ENCODE measurements at places on chromosomes 7 and 10.

DNA sequence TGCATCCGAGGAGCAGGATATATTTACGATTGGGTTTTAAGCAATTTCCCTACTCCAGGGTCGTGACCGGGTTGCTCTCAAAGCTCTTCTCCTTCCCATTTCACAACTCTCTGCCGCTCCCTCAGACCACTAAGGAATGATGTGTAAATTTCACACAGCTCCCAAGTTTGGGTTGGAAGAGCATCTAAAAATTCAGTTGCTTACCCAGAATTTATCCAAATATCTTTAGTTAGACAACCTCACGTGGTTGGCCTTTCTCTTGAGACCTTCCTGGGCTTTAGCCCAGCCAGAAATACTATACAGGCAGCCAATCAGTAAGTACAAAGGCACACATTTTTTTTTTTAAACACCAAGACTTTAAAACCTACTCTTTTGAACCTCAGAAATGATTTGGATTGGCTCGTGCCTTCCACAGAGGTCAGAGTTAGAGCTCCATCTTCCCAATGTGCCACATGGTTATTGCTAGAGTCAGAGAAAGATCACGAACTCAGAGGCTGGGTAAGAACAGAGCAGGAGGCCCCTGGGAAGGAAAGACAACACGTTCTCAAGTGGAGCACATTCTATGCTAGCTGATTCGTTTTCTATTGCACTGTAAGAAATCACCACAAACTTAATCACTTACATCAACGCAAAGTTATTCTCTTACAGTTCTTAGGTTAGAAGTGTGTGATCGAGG is 335.4 kb upstream of the MGMT start:
- DNase-seq = no peak

- DNase-seq = no peak
These were observed 60.8 kb upstream of the BTRC start for GRCh38 chr10:101293007-101293723.

- DNase-seq = no peak
These were observed 8.0 kb downstream of the SEPHS1 start for GRCh38 chr10:13340068-13340467.

DNA sequence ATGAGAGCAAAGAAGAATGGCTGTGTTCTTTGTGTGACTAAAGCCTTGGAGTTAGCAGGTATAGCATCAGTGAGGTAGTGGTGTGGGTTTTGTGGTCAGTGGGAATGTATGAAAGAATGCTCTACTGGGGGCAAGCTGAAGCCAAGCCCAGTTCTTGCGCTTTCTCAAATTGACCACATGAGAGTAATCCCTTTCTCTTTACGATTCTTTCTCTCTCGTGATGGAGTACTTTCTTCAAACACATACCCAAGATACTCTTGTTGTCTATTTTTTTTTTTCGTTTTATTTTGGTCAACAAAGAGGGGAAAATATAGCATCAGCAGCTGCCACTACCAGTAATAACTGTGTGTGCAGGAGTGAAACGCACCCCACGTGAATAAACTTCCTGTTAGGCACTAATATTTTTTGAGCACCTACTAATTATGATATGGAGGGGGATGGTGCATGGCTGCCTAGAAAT is 8.4 kb upstream of the PANK1 start:
- DNase-seq = no peak

DNA sequence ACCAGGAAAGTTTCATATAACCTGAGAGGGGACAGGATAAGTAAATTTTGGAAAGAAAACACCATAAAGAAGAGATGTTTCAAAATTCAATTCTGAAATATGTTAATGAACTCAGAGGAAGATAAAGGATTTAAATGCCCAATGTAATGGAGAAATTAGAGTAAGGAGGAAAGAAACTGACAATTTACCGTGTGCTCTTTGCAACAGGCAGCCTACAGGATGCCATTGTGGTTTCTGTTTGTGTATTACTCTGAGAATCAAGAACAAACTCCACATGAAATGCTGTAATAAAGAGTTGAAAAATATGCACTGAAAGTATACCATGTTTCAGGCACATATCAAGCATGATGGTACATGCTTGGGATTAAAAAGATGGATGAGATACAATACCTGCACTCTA is 44.8 kb upstream of the GLCCI1 start:
- no peak for DNase-seq

DNA sequence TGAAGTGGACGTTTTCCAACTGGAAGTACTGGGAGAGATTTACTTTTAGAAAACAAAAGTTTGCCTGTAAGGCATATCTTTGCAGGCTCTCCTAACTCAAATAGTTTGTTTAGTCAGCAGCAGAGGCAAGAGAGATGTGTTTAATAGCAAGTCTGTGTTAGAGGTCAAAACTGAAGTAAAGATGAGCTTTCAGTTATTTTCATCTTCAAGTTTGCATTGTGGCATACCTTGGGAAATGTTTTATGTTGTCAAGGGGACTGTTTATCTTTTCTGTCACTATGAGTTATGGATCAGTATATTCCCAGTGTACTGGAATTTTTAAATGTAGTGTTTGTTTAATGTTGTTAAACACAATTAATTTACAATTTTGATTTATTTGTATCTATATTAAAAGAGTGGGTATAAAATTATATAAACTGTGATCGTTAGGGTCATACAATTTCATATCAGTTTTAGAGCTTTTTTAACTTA is 169.7 kb upstream of the PPP1R3A start:
- DNase-seq = no peak

GRCh38 chr10:47424231-47424630 is 40.1 kb upstream of the ZNF488 start:
- DNase-seq = no peak
